Esophagus squamous epithelium (tissue), 5 donors: ENCODE measurements at places on chromosomes 1 and 21.

GRCh38 chr1:150575072-150575489 lies 4.3 kb downstream of the MCL1 start:
- no peak for DNase-seq

DNA sequence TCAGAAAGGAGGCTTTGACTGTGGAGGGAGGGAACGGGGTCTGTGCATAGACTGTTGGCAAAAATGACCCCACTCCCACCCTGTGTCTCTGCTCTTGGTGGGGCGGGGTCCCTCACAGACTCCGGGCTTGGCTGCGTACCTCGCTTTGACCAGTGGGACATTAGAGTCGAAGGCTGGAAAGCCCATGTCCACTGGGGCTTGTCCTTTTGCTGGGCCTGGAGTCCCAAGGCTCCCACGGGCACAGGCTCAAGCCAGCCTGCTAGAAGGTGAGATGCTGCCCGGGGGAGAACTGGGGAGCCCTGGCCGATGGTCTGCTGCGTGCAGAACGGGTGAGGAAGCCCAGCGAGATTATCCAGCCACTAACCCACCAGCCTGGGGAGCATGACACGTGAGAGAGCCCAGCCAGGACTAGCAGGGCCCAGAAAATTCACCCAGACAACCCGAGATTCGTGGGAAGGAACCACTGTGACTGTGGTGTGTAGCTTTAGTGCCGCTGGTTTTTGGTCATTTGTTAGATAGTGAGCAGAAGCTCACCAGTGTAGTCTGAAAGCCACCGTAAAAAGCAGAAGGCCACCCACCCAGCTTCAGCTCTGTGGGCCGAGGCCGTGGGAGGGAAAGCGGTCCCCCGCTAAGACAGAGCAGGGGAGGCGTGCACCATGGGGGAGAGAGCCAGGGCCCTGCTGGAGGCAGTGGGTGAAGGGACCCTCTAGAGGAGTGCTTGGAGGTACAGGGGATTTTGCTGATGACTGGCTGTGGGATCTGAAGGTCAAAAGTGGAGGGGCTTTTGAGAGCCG lies 78.3 kb upstream of the C1orf174 start:
- DNase-seq: no peak

- DNase-seq: no peak
Observed at GRCh38 chr1:172971241-172971640, 79.5 kb downstream of the TNFSF18 start.

GRCh38 chr1:210250665-210250997 lies 18.0 kb downstream of the SERTAD4 start:
- DNase-seq: no peak

GRCh38 chr1:91895832-91896556 lies 10.0 kb upstream of the TGFBR3 start:
- no peak for DNase-seq

DNA sequence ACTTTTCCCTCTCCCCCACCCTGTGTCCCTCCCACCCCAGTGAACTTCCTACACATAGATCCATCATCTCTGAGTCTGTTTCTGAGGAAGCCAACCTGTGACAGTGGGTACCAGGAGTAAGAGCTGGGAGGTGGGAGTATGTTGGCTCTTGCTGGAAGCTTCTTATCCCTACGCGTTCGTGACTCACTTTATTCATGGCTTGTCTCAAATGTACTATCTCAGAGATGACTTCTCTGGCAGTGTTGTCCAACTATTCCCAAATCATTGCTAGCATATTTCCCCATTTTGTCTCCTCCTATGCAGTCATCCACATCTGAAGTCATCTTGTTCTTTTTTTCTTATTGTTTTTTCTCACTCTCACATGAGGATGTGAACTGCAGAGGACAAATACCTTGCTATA lies 88.0 kb downstream of the HIVEP3 start:
- DNase-seq: no peak

DNA sequence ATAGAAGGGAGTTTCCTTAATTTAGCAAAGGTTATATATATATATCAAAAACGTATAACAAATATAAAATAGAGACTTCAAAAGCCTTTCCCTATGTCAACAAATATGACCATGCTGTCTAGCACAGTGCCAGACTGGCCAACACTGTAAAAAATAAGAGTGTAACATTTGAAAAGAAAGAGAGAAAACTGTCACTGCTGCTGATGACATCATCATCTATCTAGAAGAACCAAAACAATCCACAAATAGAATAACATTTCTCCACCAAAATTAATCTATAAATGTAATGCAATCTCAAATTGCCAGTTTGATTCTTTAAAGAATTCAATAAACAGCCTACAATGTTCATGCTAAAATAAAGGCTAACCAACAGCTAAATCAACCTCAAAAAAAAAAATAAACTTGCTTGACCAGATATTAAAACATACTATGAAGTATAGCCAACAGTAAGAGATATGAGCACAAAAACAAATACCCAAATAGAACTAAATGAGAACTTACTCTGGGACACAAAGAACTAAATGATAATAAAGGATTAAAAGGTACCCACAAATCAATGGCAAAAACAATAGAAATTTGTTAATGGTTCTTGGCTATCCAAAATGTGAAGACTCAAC lies 50.2 kb downstream of the ENAH start:
- no peak for DNase-seq
